Neural crest cell (in vitro differentiated cells): ENCODE measurements at places on chromosomes 2 and 18. TPM values are rescaled to one million over a fixed set of nuclear protein-coding genes. Genes with fewer than 3 reads are reported as not detected.

DNA sequence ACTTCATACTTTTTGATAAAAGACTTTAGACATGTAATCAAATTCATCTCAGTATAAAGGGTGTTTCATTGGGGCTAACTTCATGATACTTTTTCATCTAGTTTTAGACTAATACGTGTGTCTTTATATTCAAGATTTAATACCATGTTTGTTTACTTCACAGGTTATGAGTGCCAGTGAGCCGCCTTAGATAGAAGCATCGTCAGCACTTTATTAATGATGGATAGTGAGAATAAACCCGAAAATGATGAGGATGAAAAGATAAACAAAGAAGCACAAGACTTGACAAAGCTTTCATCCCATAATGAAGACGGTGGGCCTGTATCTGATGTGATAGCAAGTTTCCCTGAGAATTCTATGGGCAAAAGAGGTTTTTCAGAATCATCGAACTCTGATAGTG lies 33.1 kb downstream of the ZNF407 start:
- no peaks in the 10 kb centered on the region for H3K4me1 ChIP-seq
- no peak overlapping the region for H3K4me3 ChIP-seq
- H3K27ac ChIP-seq, result no peak overlapping the region
- H3K27me3 ChIP-seq, result no peaks in the 10 kb centered on the region

- H3K27ac ChIP-seq, result no peak overlapping the region
- no peaks in the 10 kb centered on the region for H3K27me3 ChIP-seq
- H3K4me3 ChIP-seq, result no peak overlapping the region
- peaks cover 18% of the 10 kb centered on the region for H3K4me1 ChIP-seq
- no peaks in the 10 kb centered on the region for H3K36me3 ChIP-seq
- no peak for DNase-seq
Observed at GRCh38 chr2:137939026-137939425, 25.2 kb upstream of the HNMT start.

GRCh38 chr2:218605432-218605831 lies 2.3 kb upstream of the PLCD4 start:
- no peaks in the 10 kb centered on the region for H3K27me3 ChIP-seq
- H3K4me3 ChIP-seq, result no peak overlapping the region
- no peak for DNase-seq

- H3K4me1 ChIP-seq, result no peaks in the 10 kb centered on the region
- H3K4me3 ChIP-seq, result no peak overlapping the region
- no peak overlapping the region for H3K27ac ChIP-seq
- DNase-seq, result no peak
Observed at GRCh38 chr2:10008809-10009176, 34.6 kb upstream of the KLF11 start.

The MALL gene
- total RNA-seq, result 0.79 and 1.1 TPM in 2 replicates

The DGUOK gene
- total RNA-seq, result 97.7 and 100 TPM in 2 replicates

The STK39 gene
- total RNA-seq, result 26.5 and 28.2 TPM in 2 replicates

GRCh38 chr2:88560619-88561307 lies 66.5 kb downstream of the EIF2AK3 start:
- no peak for DNase-seq
- peaks cover 6% of the 10 kb centered on the region for H3K36me3 ChIP-seq
- no peaks in the 10 kb centered on the region for H3K27me3 ChIP-seq
- H3K4me3 ChIP-seq, result no peak overlapping the region

The KCNIP3 gene
- total RNA-seq, result 2.9 and 4.1 TPM in 2 replicates

- no peak overlapping the region for H3K4me3 ChIP-seq
- H3K27me3 ChIP-seq, result no peaks in the 10 kb centered on the region
- no peaks in the 10 kb centered on the region for H3K36me3 ChIP-seq
- H3K27ac ChIP-seq, result no peak overlapping the region
- no peak for DNase-seq
Observed at GRCh38 chr2:19176172-19176852, 182.1 kb downstream of the OSR1 start.

DNA sequence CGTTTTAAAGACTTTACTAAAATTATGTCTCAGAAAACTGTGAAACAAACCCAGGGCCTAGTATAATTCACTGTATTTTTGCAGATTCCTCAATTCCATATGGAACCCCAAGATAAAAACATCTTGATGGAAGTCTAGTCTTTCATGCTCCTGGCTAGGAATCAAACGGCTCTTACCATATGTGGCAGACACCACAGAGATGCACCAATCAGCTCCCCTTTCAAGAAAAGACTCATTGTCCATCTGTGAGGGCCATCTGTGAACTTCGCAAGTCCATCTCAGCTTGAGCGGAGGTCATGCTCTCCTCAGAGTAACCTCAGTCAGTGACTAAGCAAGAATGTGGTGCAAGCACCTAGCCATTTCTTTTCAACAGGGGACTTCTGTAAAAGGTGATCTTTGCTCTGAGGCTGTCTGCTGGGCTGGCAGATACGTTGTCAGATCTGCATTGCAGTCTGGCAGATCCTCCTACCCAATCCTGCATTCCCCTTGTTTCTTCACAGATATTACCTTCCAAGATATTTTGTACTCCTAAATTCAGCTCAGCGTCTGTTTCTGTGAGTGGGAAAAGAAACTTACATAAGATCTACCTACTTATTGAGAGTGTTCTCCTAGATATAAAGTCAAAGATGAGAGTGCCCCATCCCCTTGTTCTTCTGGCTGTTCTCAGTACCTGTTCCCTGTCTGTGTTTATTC lies 419.3 kb downstream of the SPAG16 start:
- H3K27me3 ChIP-seq, result no peaks in the 10 kb centered on the region
- no peaks in the 10 kb centered on the region for H3K4me1 ChIP-seq
- DNase-seq, result no peak

DNA sequence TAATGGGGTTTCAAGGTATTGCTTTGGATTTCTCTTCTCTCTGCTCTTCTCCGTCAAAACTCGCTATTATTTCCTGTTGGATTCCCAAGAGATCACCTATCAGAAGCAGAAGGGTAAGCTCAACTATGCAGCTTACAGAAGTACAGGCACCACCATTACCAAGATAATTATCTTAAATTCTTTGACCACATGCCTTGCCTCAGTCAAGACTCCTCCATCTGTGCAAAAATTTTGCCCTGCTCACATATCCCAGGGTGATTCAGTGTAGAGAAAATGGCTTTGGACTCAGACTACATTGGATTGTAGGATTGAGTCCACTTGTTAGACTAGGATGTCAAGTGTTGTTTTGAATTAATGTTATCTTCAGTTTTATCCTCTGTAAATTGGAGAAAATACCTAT lies 698.7 kb downstream of the TDRD15 start:
- H3K27me3 ChIP-seq, result no peaks in the 10 kb centered on the region
- no peaks in the 10 kb centered on the region for H3K36me3 ChIP-seq
- no peak overlapping the region for H3K4me3 ChIP-seq
- no peak for DNase-seq

The SFT2D3 gene
- total RNA-seq, result 18.8 TPM in 2 replicates

DNA sequence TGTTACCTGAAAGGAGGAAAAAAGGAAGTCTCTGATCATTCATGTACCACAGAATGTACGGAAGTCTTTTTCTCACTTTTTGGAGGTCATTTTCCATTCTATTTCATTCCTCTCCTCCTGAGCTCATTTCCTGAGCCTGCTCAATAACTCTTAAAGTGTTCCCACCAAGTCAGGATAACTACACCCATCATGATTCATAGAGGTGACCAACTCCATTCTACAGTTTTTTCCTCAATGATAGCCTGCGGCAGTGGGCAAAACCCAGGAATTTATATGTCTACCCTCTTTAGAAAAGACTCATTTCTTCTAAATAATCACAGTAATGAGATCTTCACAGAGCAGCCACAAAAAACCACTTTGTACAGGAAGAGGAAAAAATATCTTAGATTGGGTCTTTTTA lies 372.5 kb downstream of the RBM43 start:
- H3K27ac ChIP-seq, result no peak overlapping the region
- peaks cover 5% of the 10 kb centered on the region for H3K4me1 ChIP-seq
- peaks cover 8% of the 10 kb centered on the region for H3K36me3 ChIP-seq

The SERPINB7 gene
- total RNA-seq, result not detected in 2 replicates

The OSR1 gene
- 0.33 and 0.45 TPM in 2 replicates for total RNA-seq

GRCh38 chr2:72475246-72475645 lies 327.6 kb upstream of the CYP26B1 start:
- H3K27ac ChIP-seq, result no peak overlapping the region
- H3K27me3 ChIP-seq, result no peaks in the 10 kb centered on the region
- peaks cover 52% of the 10 kb centered on the region for H3K36me3 ChIP-seq
- no peak for DNase-seq
- no peaks in the 10 kb centered on the region for H3K4me1 ChIP-seq

DNA sequence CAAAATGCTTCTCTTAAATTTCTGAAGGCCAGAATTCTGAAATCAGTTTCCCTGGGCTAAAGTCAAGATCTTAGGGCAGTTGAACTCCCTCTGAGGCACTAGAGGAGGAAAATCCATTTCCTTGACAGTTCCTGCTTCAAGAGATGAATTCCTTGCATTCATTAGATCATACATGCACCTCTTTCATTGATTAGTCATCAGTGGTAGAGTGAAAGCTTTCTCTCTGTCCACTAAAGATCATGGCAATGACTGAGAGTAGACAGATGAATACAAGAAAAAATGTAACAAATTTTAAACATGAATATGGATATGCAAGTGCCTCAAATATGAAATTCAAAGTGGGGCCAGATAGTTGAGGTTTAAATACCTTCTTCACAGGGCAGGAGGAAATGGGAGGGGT lies 693.4 kb upstream of the TMEFF2 start:
- H3K36me3 ChIP-seq, result no peaks in the 10 kb centered on the region
- no peak overlapping the region for H3K4me3 ChIP-seq
- no peaks in the 10 kb centered on the region for H3K4me1 ChIP-seq
- H3K27ac ChIP-seq, result no peak overlapping the region
- no peaks in the 10 kb centered on the region for H3K27me3 ChIP-seq

The CYP27A1 gene
- 3.2 and 4.8 TPM in 2 replicates for total RNA-seq
